ENCODE measurements at places on chromosomes 2 and 18. TPM values are rescaled to one million over a fixed set of nuclear protein-coding genes. Genes with fewer than 3 reads are reported as not detected.
A peak's percentile ranks its signal among the peaks of the same experiment; 100 is the strongest.

DNA sequence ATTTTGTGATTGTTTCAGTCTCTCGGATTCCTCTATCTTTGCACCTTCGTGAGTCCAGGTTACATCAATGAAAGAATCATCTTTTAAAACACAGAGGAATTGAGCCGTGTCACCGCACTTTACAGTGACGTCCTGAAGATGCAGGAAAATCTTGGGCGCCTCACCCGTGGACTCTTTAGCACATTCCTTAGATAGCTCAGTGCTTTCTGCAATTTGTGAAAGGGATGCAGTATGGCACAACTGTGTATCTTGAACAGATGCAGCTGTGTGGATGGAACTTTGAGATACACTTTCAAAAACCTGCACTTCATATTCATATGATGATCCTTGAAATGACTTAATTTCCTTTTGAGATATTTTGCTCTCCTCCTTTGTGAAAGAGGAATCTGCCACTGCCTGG lies 50.9 kb downstream of the TTN start:
- DNase-seq, result no peak

DNA sequence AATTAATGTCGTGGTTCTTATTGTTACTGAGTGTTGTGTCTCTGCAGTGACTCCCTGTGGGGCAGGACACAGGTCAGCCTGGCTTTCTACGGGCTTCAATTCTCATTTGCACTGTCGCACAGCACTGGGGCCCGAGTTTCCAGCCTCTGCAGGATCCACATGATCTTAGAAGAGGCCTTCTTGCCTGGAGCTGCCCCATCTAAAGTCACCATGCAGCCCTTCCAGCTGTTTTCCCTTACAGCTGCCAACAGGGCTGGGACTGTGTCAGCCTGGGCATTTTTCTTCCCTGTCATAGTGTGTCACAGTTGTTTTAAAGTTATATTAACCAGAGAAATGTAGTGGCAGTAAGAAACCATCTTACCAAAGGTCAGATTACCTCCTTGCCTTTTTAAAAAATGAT lies 27.0 kb downstream of the FHL2 start:
- no peak for DNase-seq

DNA sequence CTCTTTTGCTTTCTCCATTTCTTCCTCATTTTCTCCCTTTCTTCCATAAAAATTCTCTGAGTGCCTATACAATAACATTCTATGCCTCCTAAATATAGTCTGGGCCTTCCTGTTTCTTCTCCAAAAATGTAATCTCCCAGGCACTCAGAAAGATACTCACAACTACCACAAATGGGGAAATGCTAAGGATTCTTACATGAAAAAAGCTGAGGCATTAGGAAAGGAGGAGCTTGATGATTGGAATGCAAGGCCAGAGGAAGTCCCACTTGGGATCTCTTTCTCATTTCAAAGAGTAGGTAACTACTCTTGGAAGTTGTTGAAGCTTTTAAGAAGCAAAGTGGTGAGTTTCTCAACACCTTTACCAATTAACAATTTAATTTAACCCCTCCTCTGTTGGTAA lies 3.4 kb downstream of the VSNL1 start:
- DNase-seq, result no peak

DNA sequence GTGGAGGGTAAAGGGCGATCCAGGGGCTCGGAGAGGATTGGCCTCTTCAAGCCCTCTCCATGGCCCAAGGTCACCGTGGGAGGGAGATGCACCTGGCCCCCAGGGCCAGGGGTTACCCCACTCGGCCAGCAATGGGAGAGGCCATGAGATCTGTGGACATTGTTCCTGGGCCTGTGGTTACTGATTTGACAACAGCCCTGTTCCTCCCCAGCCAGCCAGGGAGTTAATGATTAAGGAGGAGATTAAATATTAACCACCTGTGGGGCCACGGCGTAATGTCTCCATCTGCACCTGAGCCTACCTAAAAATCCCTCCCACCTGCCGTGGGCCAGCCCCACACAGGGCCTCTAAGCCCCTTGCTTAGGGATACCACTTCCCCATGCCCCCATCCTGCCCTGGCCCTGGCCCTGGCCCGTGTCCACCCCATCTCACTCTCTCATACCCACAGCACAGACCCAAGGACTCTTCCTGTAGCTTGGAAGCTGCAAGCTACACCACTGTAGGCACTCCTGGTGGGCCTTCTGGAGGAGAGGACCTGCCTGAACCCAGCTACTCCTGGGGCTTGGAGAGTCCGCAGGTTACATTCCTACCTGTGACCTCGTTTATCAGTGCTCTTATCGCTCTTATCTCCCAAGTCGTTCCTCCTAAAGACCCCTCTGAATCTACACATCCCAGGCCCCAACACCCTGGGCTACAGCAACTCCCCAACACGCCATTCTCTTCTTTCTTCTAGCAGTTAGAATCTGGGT lies 32.1 kb downstream of the ZFP36L2 start:
- peak; percentile 79 for DNase-seq

DNA sequence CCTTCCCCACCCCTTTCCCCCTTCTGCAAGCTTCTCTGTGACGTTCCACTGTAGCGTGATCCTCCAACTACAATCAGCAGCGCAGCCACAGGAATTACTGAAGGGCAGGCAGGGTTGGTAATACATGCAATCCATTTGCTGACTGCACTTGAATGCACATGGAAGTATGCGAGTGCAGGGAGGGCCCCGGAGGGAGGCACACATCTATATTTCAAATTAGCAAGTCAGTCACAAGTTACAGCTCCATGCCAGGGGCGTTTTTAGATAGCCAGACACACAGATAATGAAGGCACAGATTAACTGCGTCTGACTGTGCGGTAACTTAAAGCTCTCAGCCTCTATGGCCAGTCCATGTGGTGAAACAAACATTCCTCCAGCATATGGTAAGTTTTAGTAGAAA lies 209.2 kb upstream of the GATA6 start:
- DNase-seq, result no peak

GRCh38 chr2:218089259-218089658 lies 20.2 kb downstream of the RUFY4 start:
- DNase-seq, result no peak

GRCh38 chr2:224194161-224194560 lies 155.1 kb upstream of the SERPINE2 start:
- no peak for DNase-seq

DNA sequence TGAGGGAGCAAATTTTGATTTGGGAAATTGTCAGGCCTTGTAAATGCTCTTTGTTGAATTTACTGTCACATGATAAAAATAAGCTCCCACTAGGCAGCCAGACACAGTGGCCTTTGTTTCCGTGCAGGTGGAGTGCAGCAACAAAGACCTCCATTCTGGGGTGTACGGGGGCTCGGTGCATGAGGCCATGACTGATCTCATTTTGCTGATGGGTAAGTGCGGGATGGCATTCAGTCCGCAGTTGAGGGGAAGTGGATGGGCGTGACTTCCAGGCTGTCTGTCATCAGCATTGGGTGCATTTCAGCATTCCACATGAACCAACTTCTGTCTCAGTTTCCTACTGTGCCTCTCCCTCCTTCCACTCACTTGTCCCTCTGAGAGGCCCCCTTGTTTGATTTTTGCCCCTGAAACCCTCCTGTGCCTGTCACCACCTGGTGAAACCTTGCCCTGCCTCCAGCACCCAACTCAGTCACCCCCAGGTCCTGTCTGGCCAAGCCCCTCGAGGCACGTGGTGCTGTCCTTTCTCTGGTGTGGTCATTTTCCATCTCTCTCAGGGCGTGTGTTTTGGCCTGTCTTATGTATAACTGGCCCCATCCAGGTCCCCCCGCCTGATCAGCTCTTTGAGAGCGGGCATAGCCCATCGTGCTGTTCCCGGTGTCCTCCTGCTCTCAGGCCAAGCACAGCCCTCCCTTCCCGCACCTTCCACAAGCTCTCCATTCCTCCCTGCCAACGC lies 16.3 kb downstream of the CNDP2 start:
- no peak for DNase-seq

DNA sequence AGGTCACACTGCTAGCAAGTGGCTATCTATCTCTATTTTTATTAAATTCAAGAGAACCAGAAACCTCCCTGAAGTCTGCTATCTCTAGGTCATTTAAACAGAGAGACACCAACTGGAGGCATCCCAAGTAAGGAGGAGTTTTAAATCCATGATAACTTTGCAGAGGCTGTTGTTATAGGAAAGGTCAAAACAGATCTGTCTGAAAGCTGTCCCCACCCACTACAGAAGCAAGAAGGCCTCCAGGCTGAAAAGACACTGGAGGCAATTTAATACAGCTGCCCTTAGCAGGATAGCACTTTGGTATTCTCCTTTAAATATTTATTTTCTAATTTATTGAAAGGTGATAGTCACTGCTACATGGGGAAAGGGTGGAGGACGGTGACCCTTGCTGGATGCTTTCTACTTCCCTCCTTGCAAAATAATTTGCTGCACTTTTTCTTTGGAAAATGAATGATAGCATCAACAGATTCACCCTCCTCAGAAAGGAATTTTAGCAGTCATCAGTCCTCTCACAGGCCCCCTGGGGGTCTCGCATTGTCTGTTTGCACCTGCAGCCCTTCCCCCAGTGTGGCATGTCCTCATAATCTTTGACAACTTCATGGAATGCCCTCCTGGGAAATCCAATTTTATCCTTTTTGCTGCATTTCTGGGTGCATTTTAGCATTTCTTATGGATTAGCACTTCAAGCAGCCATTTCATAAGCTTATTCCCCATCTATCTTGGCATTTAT lies 429.5 kb upstream of the TNP1 start:
- DNase-seq, result no peak

GRCh38 chr18:79447703-79448367 lies 52.1 kb downstream of the NFATC1 start:
- no peak for DNase-seq

- no peak for DNase-seq
Measured at GRCh38 chr18:59041296-59041695, 98.4 kb upstream of the SEC11C start.

DNA sequence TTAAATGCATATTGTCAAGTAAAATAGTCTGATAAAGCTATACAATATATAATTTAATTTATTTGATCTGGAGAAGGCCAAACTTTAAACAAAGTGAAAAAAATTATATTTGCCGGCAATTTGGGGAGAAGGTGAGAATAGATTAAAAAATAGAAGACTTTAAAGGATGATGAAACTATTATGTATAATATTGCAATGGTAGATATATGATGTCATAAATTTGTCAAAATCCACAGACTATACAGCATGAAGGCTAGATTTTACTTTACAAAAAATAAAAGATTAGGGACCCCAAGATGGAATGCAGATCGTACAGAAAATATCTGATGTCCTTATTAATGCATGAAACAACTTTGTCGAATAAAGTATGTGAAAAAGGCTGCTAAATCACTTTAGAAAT lies 67.3 kb upstream of the MAL start:
- no peak for DNase-seq

DNA sequence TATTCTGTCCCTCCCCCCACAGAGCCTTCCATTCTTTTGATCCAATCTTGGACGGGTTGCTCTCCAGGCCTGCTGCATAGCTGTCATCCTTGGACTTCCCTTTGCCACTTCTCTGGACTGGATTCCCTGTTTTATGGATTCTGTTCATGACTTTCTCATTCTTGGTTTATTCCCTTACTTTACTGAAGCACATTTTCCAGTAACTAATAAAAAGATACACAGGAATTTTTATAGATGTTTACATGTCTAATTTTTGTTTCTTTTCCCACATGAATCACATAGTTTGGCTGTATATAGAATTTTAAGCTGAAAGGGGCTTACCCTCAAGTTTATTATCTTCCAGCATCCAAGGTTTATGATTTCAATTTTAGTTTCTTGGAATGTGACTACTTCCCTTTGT lies 37.9 kb downstream of the GDF7 start:
- no peak for DNase-seq

GRCh38 chr2:217409949-217410680 lies 550.3 kb upstream of the TNP1 start:
- no peak for DNase-seq

DNA sequence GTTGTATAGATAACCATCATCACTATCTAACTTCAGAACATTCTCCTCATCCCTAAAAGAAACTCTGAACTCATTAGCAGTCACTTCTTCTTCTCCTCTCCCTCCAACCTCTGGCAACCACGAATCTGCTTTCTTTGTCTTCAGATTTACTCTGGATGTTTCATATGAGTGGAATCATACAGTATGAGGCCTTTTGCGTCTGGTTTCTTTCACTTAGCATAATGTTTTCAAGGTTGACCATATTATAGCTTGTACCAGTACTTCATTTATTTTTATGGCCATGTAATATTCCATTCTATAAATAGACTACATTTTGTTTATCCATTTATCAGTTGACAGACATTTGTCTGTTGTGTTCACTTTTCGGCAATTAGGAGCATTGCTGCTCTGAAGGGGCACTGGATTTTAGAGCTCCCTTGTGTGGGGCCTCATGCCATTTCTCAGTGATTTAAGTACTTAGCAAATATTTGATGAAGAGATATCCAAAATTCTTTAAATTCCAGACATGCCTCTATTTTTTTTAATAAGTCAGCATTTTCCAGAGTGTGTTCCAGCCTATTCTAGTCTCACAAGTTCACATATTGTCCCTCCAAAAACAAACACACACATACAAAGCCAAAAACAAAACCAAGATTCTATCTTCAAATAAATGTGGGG lies 22.5 kb upstream of the MAP3K20 start:
- no peak for DNase-seq

GRCh38 chr18:6158958-6159357 lies 255.8 kb downstream of the L3MBTL4 start:
- no peak for DNase-seq

GRCh38 chr2:157946919-157947557 lies 70.9 kb upstream of the ACVR1 start:
- no peak for DNase-seq

DNA sequence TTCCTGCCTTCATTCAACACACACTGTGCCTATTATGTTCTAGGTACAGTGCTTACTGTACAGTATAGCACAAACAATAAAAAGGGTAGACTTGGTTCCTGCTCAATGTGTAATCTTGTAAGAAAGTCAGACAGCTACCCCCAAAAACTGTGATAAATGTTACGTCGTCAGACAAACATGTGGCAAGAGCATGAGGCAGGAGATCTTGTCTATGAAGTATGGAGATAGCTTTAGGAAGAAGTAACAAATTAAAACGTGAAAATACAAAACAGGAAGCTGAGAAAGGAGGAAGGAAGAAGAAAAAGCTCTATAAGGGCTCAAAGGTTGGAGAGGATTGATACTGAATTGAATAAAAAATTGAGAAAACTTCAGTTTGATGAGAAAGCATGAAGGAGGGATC lies 276.2 kb upstream of the HNRNPA3 start:
- no peak for DNase-seq

The CNGA3 gene
- polyA plus RNA-seq, result not detected

The ARHGAP25 gene
- 6.8 TPM for polyA plus RNA-seq

The TDRD15 gene
- polyA plus RNA-seq, result not detected

The TWIST2 gene
- 2.4 TPM for polyA plus RNA-seq

The ASB18 gene
- 0.15 TPM for polyA plus RNA-seq

The GKN2 gene
- not detected for polyA plus RNA-seq

The SP9 gene
- not detected for polyA plus RNA-seq

The ACTG2 gene
- polyA plus RNA-seq, result 0.40 TPM

The RGPD3 gene
- polyA plus RNA-seq, result 0.12 TPM

The HRH4 gene
- polyA plus RNA-seq, result 0.17 TPM

The PPP4R1 gene
- 108 TPM for polyA plus RNA-seq

The SCN1A gene
- polyA plus RNA-seq, result 0.13 TPM

The ALKAL2 gene
- 4.9 TPM for polyA plus RNA-seq

All from left kidney (tissue), 8 donors.